Activated T-helper 9 cell treated with anti-CD3 and anti-CD28 coated beads, Interleukin-2, amount 50 U/mL, for 16 hours (primary cell): ENCODE measurements at places on chromosomes 7 and 10.

DNA sequence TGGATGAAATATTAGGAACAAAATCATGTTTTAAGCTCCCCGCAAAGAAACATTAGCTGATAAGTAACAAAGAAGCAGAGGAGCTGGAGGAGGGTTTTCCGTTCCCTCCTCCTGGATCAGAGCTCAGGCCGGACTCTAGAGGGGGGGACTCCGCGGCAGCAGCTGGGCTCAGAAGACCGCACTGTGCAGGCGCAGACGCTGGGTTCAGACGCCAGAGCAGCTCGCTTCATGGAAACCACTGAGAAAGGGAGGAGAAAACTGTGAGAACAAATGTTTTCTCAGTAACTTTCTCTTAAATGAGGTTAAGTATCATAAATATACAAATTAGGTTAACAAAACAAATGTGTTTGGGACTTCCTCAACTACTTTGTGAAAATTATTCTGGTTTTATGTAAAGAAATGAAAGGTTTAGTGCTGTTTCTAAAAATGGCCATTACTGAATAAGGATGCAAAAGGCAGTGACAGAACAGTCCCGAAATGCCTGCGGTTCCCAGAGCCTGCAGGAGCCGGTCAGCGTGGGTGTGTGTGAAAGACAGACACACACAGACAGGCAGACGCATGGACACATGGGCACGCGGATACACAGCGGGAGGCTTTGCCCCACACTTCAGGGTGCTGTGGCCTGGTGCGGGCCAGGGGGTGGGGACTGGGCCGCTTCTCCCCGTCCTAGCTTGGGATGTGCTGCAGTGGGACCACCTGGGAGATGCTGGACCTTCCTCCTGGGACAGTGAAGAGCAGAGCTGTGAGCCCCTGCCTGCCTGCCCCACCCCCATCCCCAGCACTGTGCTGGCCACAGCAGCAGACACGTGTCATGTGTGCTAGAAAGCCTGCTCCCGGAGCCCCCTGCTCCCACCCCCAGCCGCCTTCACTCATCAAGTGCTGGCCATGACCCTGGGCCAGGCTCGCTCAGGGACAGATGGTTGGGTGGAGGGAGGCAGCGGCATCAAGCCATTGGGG lies 20.3 kb upstream of the ADGRA1 start:
- no peak for DNase-seq

DNA sequence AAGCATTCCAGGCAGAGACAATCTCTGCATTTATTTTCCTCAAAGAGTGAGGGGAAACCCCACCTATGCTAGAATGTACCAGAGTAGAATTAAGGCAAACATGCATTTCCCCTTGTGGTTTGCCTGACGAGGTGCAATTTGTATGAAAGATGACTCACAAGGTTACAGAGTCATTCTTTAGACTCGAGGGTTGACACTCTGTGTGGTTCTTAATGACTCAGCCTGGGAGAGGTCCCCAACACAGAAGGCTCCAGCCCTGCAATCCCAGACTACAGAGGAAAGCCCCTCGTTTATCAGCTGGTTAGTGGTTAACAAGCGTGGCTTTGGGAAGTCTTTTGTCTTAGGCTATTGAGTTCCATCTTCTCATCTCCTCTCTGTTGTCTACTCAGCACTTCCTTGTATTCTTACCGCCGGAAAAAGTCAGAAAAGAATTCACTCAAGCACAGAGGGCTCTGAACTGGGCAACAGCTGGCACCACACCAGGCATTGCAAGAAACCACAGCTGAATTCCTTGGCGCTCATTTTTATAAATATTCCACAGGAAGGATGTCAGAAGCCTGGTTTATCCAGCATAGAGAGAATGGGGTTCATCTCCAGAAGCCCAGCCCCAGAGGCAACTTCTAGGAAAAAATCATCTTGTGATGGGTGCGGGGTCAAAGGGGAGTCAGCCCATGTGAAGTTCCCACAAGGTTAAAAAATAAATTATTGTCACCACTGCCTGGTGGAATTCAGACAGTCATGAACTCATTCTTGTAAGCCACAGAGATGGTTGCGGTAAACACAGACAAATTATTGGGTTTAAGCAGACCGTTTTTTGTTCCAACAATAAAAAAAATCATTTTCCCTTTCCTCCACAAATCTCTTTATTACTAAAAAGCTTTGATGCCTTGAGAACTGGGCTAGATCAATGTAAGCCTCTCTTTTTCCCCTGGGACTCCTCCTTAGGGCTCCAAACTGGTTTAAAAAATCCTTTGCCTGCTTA lies 24.5 kb upstream of the SVIL start:
- DNase-seq, result peak; percentile 50

DNA sequence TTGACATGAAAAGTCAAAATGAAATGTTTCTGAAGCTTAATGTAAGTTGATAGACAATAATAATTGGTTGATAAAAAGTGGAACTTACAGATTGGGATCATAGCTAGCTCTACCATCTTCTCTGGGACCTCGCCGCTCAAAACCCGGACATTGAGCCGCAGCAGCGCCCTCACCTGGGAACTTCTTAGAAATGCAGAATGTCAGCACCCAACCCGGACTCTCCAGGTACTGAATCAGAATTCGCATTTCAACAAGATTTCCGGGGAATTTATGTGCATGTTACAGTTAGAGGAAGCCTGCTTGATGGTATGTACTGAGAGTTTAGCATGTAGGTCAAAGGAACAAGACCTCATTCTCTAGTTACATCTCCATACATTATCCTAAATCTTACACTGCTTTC lies 36.7 kb upstream of the ABLIM1 start:
- DNase-seq, result no peak

DNA sequence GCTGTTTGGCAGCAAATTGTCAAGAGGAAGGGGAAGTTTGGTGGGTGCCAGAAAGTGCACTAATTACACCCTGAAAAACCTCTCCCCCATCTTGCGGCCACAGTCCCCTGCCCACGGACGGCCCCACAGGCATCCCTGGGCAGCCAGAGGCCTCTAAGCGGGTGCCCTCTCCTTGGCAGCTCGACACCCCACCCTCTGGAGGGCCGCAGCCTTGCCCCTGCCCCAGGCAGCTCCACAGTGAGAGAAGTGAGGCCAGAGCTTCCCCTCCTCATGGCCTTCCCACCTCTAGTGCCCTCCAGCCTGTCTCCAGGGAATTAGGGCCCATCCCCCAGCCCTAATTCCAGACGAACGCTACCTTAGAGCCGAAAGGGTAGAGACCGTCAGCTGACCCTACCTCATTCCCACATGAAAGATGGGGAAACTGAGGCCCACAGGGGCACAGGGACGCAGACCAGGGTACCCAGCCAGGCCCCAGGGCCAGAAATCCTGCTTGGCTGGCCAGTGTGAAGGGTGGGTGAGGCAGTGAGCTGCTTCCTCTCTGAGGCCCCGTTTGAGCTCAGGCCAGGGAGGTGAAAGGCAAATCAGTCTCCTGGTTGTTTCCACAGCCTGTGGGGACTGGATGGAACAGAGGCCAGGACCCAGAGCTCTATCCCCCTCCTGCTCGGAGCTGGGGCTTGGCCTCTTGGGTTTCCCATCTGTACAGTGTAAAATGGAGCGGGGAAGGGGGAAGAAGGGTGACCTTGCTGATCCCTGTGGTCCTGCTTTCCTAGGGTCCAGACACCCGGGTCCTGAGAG lies 10.0 kb downstream of the ZCCHC24 start:
- no peak for DNase-seq

DNA sequence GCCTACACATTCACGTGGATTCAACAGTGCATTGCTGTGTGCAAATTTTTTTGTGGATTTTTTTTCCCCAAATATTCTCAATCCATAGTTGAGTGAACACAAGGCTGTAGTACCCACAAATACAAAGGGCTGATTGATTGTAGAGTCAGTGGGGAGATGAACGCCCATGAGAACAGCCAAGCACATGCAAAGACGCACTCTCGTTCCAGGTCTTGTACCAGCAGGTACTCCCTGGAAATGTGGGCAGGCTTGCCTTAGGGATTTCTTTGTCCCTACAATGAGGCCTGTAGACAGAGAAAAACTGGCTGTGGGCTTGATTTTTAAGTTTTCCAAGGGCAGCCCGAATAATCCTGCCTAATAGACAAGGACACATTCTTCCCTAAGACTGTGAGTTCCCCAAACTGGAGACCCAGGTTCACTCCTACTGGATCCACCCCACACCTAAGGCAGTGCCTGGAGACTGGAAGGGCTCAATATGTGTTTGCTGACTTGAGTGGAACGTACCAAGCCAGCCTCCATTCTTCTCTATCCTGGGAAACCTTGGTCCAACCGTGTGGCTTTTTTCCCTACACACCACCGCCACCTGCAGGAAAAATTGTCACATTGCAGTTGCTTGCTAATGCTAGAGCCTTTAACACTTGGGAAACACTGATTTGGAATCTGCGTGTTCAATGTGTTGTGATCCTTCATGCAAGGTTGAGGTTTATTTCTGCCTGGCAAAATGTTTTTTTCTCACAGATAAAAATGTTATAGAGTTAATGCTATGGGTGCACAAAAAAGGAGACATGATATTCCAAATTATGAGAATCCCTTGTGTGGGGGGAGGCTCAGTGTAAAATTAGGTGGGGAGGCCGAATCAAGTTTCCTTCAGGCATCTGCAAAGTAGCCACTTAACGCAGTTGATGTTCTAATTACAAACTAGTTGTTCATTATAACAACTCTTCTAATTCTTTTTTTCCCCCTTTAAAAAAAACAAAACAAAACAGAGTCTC lies 49.3 kb downstream of the PPP1R17 start:
- no peak for DNase-seq

DNA sequence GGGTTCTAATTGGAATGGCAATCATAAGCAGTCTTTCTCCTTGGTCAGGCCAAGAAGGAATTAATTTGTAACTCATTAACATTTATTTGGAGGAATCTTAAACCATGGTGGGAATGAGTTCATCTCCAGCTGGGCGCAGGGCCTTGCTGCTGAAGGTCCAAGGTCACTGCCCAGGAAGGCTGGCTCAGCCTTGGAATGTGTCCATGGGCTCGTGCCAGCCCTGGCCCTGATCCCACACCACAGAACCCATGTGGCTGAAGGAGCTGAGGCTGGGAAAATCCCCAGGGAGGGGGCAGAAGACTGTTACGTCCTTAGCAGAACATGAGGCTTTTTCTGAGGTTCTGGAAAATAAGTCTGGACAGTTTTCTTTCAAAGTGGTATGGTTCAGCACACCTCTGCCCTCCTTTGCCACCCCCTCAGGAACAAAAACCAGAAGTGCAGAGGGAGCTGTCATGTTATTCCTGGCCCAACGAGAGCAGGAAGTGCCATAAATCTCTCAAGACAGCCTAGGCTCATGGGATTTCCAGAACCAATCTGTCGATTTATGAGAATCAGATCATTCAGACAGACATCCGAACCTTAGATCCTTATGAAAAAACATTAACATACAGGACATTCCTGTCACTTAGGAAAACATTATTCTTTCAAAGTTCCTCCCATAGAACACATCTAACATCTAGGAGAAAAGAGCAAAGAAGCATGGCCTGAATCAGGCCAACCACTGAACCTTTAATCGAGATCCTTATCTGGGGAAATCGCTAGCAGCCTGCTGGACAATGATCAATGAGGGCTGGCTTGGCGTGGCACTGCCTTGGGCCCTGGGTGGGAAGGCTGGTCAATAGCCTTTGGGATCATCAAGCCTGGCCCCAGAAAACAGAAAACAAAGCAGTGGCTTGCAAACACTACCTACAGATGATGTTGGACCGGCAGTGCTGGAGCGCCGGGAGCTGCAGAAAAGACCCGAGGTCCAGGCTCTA lies 134.3 kb downstream of the TAX1BP1 start:
- no peak for DNase-seq

DNA sequence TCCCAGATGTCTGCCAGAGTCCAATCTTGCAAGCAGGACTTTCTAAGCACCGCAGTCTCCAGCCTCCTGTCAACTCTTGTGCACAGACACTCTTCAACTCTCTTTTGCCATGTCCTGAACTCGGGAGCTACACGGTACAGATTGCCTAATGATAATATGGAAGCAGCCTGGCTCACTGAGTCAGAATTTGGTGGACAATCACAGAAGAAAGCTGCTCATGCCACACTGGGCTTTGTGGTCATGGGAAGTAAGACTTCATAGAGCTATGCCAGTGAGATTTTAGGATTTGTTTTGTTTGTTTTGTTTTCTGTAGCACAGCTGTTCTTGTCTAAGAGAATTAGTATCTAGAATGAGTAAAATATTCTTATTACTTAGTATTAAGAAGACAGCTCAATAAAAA lies 144.1 kb upstream of the PRSS58 start:
- no peak for DNase-seq

DNA sequence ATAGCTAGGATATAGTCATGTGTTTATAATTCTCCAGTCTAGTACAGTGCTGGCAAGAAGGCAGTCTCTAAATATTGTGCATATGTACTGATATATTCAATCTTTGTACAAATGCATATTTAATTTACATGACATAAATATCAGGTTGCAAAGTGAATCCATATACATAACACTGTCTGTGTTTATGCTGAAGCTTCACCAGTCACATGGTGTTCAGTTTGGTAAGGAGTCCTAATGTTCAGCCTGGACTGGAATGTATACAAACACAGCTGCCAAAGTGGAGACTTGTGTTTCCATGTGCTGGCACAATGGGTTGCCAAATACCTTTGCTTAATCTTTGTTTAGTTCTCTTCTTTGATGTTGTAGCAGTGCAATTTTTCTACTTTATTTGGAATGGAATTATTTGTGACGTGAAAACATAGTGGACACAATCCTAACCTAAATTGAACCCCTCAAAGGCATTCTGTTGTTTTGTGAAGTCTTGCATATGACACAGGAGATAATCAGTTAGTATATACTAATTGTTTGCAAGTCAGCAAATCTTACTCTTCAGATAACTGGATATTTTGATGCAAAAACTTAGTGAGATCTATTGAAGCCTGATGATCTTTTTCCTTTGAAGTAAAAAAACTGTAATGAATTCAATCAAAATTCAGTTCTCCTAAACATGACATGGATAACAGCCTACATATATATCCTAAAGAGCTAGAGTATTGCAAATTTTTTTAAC lies 17.3 kb upstream of the ARL4A start:
- no peak for DNase-seq

- DNase-seq, result no peak
These were observed 32.9 kb upstream of the BTRC start for GRCh38 chr10:101321073-101321472.

DNA sequence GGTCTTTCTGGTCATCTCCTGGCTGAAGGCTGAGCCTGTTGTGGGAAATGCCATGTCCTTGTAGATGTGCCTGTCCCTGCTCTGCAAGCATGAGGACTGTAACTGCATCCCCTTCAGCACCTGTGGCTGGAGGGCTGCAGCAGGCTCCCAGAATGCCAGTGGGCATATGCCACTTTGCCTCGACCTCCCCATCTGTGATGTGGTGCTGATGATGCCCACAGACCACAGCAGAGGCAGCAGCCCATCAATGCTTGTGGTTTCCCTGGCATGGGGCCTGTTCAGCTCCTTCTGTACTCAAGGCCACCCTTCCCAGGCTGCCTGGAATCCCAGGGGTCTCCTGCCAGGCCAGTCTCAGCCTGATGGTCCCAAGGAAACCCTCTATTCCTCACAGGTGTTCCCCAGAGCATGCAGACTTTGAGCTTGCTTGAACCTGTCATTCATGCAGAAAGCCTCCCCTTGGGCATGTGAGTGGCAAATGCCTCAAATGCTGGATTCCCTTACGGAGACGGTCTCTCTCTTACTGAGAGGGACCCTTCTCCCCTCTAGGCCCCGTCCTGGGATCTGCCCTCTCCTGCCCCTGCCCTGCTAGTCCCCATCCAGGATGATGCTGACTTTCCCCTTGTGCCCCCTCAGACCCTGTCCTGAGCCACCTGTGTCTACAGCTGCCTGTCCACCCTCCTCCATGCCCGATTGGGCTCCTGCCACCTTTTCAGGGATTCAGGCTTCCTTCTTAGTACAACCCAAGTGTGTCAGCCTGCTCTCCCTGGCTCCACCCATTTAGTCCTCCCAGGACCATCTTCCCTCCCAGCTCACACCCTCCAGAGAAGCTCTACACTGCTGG lies 50.9 kb upstream of the ANTXRL start:
- DNase-seq, result no peak

- DNase-seq, result no peak
These were observed 60.5 kb upstream of the GHITM start for GRCh38 chr10:84078771-84079170.

- no peak for DNase-seq
These were observed 2.2 kb upstream of the UFSP1 start for GRCh38 chr7:100891568-100892247.
